ENCODE measurements at places on chromosomes 13 and 19.

DNA sequence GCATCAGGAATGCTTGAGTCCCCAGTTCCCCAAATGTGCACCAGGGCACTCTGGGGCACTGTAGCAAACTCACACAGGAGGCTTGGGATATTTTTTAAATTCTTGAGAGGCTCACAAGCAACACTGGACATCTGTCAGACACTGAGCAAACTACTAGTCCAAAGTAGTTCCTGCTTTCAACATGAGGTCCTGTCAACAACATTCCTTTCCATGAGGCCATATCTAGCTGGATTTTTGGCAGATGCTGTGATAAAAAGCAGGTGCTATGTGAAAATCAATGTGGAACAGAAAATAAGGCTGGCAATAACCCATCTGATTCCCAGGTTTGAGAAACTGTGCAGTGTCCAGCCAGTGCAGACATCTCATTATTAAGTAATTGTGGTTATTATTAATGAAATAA, 50.5 kb downstream of the STARD13 start:
- no peak overlapping the region for H3K27ac ChIP-seq
- H3K4me1 ChIP-seq = peaks cover 43% of the 10 kb centered on the region
- H3K36me3 ChIP-seq = peaks cover 36% of the 10 kb centered on the region
- H3K4me3 ChIP-seq = no peak overlapping the region

DNA sequence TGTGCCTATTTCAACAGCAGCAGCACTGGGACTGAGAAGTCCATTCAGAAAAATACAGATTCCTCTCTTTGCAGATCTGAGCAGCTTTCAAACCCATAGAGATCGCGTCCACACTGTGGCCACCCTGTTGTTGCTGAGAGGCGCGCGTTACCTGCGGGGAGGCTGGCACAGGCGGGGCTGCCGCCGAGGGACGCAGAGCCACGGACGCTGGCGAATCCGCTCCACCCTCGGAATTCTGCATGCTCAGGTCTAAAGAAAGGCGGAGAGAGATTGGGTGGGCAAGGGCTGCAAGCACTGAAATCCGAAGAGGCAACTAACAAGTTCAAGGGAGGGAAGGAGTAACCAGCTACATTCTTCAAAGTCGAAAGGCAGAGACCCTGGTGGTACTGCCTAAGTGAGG, 63.0 kb downstream of the RFX2 start:
- no peaks in the 10 kb centered on the region for H3K27me3 ChIP-seq
- H3K4me1 ChIP-seq = no peaks in the 10 kb centered on the region
- H3K4me3 ChIP-seq = no peak overlapping the region
- H3K27ac ChIP-seq = no peak overlapping the region
- peak; percentile 40 for DNase-seq

DNA sequence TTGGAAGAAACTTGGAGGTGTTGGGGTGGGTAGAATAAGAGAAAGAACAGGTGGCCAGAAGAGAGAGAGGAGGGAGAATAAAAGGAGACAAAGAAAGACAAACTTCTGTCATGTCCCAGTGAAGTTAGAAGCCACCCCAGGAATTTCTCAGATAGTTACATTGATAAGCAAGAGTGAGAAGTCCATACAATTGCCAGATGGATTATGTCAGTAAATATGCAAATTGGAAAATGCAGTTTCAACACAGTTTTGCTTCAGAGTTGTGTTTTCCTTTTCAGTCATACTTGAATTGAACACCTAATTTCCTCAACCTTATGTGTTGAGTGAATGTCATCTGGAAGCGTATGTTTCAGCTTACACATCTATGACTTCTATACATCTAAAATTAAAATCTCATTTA, 139.2 kb downstream of the RXFP2 start:
- H3K27me3 ChIP-seq = no peaks in the 10 kb centered on the region
- DNase-seq = no peak
- no peaks in the 10 kb centered on the region for H3K36me3 ChIP-seq
- no peak overlapping the region for H3K27ac ChIP-seq
- H3K4me3 ChIP-seq = no peak overlapping the region

GRCh38 chr19:33622505-33622808, 704 bp downstream of the CHST8 start:
- peaks cover 70% of the 10 kb centered on the region for H3K27me3 ChIP-seq
- peaks cover 18% of the 10 kb centered on the region for H3K4me1 ChIP-seq
- no peaks in the 10 kb centered on the region for H3K36me3 ChIP-seq
- H3K27ac ChIP-seq = no peak overlapping the region

- H3K27me3 ChIP-seq = no peaks in the 10 kb centered on the region
- no peaks in the 10 kb centered on the region for H3K4me1 ChIP-seq
- H3K27ac ChIP-seq = no peak overlapping the region
These were observed 201.2 kb downstream of the MTUS2 start for GRCh38 chr13:29021311-29021710.

DNA sequence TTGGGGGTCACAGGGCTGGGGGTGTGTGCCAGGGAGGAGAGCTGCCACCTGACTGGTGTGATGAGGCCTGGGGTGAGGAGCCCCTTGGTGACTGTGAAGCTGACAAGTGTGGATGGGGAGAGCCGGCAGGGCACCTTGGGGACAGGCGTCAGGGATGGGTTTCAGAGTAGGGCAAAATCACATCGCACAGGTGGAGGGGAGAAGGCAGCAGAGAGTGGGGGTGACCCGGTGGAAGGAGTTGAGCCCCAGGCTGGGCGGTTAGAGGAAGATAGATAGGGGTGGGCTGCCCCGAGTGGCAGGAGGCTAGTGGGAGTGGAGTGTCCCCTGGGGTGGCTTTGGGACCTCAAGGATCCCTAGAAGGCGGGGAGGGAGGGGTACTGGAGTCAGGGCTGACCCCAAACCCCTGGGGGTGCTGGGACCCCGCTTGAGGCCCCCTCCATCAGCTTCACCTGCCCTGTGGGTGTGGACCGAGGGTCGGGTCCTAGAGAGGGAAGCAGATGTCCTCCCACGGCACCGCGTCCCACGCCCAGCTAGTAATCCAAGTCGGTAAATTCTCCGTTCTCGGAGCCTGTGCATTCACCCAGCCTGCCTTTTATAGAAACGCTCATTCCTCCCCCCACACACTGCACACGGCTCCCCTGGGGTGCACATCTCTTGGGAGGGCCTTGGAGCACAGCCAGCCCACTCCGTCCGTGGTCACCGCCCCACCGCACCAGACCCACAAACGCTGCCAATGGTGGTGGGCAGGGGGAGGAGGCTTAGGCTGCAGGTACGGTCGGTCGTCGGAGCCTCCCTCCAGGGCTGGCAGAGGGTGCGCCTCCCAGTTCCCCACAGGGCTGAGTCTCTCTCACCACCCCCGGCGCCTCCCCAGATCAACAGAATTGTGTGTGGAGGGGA, 2.4 kb downstream of the CTXN1 start:
- no peak overlapping the region for H3K4me3 ChIP-seq
- no peak overlapping the region for H3K27ac ChIP-seq
- no peak for DNase-seq
- H3K36me3 ChIP-seq = peaks cover 22% of the 10 kb centered on the region

DNA sequence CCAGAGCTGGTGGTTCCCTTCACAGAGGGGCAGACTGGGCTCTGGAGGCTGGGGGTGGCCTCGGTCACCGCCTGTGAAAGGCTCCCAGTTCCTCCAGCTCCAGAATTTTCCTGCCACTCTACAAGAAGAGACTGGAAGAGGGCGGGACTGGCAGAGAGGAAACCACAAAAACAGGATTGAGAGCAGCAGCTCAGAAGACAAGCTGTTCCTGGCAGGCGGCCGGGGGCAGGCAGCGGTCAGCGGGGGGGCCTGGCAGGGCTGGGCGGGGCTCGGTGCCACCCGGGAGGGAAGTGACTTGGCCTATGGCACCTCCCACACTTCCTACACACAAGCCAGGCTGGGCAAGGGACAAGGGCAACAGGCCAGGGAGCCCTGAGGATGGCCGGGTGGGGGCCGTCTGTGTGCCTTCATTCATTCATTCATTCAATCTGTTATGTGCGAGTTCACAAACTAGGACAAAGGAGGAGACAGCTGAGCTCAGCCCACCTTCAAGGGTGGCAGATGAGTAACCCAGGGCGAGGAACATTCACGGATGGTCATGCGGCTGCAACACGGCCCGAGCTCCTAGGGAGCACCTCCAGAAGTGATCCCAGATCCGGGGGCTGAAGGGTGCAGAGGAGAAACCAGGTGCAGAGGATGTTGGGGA, 16.9 kb upstream of the BTBD2 start:
- H3K4me3 ChIP-seq = no peak overlapping the region
- H3K27ac ChIP-seq = peak overlapping the region; percentile 0
- H3K36me3 ChIP-seq = no peaks in the 10 kb centered on the region
- peaks cover 23% of the 10 kb centered on the region for H3K4me1 ChIP-seq
- H3K27me3 ChIP-seq = no peaks in the 10 kb centered on the region

- no peaks in the 10 kb centered on the region for H3K4me1 ChIP-seq
- H3K27ac ChIP-seq = no peak overlapping the region
- no peak overlapping the region for H3K4me3 ChIP-seq
- H3K27me3 ChIP-seq = no peaks in the 10 kb centered on the region
These were observed 69.8 kb downstream of the KCNRG start for GRCh38 chr13:50085063-50085462.

DNA sequence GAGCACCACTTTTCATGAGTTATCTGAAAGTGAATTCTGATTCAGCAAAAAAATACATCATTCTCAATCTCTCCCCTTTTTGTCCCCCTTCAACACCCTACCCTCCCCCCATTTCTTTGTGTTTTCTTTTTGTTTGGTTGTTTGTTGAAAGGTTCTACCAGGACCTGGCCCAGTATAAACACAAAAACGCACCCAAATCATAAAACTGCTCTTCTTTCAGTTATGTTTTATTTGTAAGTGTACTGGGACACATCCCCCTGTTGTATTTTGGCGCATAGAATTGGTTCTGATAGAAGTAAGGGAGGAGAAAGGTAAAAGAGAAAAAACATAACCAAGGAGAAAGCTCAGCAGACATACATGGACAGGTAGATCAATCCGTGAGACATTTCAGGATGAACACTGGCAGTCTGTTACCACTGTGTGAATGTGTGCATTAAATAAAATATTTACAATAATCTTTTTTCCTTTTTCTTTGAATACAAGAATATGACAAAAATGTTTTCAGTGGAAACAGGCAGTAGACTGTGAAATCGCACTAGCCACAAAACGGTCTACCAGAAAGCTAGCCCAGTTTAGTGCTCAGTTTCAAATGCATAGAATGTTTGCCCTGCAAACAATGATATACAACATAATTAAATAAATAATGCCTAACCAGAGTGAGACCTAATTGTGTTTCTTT, 4.2 kb downstream of the POU4F1 start:
- H3K4me3 ChIP-seq = no peak overlapping the region
- no peaks in the 10 kb centered on the region for H3K36me3 ChIP-seq
- H3K27me3 ChIP-seq = peaks cover 83% of the 10 kb centered on the region
- no peak overlapping the region for H3K27ac ChIP-seq
- H3K4me1 ChIP-seq = peaks cover 16% of the 10 kb centered on the region

GRCh38 chr13:85080691-85081090, 718.5 kb downstream of the SLITRK6 start:
- H3K4me1 ChIP-seq = no peaks in the 10 kb centered on the region
- no peak for DNase-seq
- no peaks in the 10 kb centered on the region for H3K27me3 ChIP-seq
- H3K27ac ChIP-seq = no peak overlapping the region
- H3K36me3 ChIP-seq = no peaks in the 10 kb centered on the region
- H3K4me3 ChIP-seq = no peak overlapping the region

DNA sequence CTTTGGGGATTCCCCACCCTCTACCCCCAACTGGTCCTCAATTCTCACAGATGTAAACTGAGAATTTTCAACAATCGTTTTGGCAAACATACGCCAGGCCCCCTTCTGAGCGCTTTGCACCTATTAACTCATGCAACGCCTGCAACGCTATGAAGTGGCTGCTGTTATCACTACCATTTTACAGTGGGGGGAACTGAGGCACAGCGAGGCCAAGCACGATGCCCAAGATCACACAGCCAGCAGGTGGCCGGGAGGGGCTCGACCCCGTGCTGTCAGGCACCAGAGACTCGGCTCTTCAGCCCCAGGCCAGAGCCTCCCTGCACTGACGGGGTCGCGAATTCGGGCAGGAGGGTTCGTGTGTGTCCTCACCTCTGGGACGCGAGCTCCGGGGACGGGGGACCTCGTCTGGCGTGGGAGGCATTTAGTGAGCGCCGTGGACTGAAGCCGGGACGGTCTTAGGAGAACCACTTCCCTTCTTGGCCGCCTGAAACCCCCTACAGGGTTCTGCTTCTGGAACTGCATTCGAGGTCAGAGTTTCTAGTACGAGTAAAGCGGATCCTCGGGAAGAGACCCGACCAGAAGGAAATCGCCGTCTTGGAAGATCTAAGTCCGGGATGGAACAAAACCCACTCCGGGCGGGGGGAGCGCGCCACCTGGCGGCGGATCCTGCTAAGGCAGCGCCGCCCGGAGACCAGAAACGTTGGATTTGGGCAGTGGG, 21.0 kb downstream of the ZNF114 start:
- peak overlapping the region; percentile 29 for H3K4me3 ChIP-seq
- peaks cover 11% of the 10 kb centered on the region for H3K4me1 ChIP-seq
- peak; percentile 75 for DNase-seq

GRCh38 chr13:48449656-48450055, 36.7 kb upstream of the LPAR6 start:
- no peak overlapping the region for H3K4me3 ChIP-seq
- peaks cover 17% of the 10 kb centered on the region for H3K36me3 ChIP-seq
- peaks cover 37% of the 10 kb centered on the region for H3K4me1 ChIP-seq
- no peaks in the 10 kb centered on the region for H3K27me3 ChIP-seq
- peak; percentile 12 for DNase-seq
- H3K27ac ChIP-seq = peak overlapping the region; percentile 58

GRCh38 chr19:18208098-18208951, 4.5 kb upstream of the RAB3A start:
- no peaks in the 10 kb centered on the region for H3K36me3 ChIP-seq
- H3K27ac ChIP-seq = no peak overlapping the region
- H3K27me3 ChIP-seq = no peaks in the 10 kb centered on the region

- no peaks in the 10 kb centered on the region for H3K36me3 ChIP-seq
- H3K4me1 ChIP-seq = no peaks in the 10 kb centered on the region
- no peak for DNase-seq
- H3K4me3 ChIP-seq = no peak overlapping the region
These were observed 337.6 kb downstream of the SLITRK6 start for GRCh38 chr13:85461621-85462020.

DNA sequence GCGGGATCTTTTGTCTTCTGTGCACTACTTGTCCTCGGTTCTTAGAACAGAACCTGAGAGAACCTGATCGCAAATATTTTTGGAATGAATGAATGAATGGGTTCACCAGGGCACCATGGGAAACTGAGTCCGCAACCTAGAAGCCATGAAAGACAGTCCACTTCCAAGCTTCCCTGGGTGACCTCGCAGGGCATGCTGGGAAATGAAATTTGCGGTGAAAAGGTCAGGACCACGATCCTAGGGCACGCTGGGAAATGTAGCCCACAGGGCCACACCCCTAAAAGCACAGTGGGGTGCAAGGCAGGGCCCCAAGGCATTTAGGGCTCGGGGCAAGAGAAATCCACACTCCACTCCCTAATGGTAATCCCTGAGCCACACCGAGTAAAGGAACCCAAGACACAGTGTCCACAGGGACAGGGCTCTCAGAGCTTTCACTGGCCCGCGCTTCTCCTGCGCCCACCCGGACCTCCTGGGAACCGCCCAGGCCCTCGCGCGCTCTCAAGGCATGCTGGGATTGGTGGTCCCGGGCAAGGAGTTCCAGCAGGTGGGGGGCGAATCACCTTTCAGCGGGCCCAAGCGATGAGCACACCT, 1.1 kb upstream of the PPP1R12C start:
- H3K4me3 ChIP-seq = peak overlapping the region; percentile 94
- H3K36me3 ChIP-seq = peaks cover 5% of the 10 kb centered on the region
- H3K27me3 ChIP-seq = peaks cover 13% of the 10 kb centered on the region
- no peak for DNase-seq

- no peak overlapping the region for H3K4me3 ChIP-seq
- no peak for DNase-seq
- H3K4me1 ChIP-seq = peaks cover 33% of the 10 kb centered on the region
These were observed 21.1 kb downstream of the SYDE1 start for GRCh38 chr19:15128162-15128770.

Data from SJSA1 (cell line).